Breast epithelium (tissue), 4 donors: ENCODE measurements at places on chromosomes 16 and 17. TPM values are rescaled to one million over a fixed set of nuclear protein-coding genes. Genes with fewer than 3 reads are reported as not detected.

PLEKHM1 gene
- 49.0 TPM for total RNA-seq

CCL22 gene
- total RNA-seq = 0.15 TPM

CRYBA1 gene
- total RNA-seq = not detected

CCL15 gene
- not detected for total RNA-seq

ZNF385C gene
- total RNA-seq = 0.48 TPM

NUPR1 gene
- 34.2 TPM for total RNA-seq

AMZ2 gene
- total RNA-seq = 94.9 TPM

DHX58 gene
- 22.8 TPM for total RNA-seq
